ENCODE measurements at places on chromosomes 4 and X. TPM values are rescaled to one million over a fixed set of nuclear protein-coding genes. Genes with fewer than 3 reads are reported as not detected.

The HSD17B13 gene
- 0.22 TPM for total RNA-seq

The PNMA6F gene
- total RNA-seq = not detected

- DNase-seq = no peak
Observed at GRCh38 chr4:8478801-8479744, 38.5 kb downstream of the TRMT44 start.

DNA sequence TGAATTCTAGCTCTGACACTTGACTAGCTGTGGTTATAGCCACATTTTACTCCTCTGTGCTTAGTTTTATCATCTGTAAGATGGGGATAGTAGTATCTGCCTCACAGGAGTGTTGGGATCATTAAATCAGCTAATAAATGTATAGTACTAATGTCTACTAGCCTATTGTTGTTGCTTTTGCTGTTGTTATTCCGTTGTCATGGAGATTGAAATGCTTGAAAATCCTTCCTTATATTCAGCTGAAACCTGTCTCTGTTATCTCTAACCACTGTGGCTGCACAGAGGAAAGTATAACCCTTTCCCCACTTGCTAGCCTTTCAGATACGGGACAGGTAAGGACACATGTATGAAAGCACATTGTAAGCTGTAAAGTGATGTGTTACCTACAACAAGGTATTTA is 33.9 kb downstream of the CLCN5 start:
- no peak for DNase-seq

DNA sequence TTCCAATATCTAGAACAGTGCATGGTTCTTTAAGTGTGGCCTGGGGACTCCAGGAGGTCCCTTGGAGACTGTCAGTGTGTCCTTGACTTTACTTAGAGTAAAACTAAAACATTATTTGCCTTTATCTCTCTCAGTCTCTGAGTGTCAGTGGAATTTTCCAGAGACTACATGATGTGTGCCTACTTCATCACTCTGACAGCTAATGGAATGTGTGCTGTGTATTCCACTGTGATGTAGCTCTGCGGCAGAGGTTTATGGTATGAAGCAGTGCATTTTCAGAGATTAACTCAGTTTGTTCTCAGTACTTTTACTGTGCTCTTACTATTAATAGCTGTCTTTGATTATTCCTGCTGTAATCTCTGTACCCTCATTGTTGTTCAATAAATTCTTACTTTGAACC is 85.6 kb downstream of the MANBA start:
- DNase-seq = no peak

GRCh38 chrX:102833136-102833535 is 103.9 kb upstream of the RAB40AL start:
- no peak for DNase-seq

DNA sequence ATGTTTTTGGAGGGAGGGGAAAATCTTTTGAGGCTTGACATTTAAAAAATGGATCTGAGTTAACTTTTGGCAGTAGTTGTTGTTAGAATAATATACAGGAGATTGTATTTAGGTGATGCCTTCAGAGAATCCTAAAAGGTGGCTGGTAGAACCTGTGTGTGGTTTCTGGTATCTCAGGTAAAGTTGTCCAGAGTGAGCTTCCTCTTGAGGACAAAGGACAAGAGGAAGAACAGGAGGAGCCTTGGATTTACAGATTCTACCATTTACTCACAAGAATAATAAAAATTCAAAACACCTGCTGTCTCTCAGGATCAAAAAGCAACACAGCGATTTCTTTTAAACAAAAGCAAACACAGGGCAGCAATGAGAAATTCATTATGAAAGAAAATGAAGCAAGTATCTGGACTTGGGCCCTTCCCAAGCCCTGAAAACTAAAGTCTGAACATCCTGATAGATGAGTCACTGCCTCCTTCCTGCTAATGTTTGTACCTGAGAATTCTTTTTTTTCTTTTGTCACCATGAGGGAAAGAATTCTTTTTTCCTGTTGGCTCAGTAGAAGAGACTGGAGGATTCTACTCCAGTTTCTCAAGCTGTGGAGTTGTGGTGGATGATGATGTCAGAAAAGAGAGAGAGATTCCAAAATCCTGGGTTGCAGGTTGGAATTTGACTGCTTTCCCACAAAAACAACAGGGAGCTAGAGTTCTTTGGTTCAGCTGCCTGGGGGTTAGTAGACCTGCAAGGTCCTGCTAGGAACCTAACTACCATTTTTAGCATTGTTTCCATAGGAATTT is 31.5 kb upstream of the RAPGEF2 start:
- DNase-seq = no peak

DNA sequence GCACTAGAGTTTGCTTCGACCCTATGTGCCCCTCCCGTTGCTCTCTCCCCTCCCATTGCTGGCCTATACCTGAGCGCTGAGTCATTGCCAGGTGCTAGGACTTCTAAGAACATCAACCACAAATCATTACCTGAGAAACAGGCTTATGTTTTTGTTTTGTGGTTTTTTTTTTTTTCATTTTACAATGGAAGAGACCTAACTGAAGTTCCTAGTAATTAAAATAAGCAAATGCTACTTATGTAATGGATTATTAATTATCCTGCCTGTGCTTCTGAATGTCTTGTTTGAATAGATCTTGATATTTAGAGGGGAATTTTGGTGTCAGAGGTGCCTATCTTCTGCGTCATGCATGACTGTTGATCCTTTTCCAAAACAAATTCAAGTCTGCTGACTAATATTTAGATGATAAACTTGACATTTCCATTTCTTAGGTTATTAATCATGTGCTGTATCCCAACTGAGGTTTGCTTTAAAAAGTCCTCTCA is 275.4 kb upstream of the CPEB2 start:
- DNase-seq = no peak

GRCh38 chr4:18840481-18840880 is 818.9 kb upstream of the LCORL start:
- DNase-seq = no peak

DNA sequence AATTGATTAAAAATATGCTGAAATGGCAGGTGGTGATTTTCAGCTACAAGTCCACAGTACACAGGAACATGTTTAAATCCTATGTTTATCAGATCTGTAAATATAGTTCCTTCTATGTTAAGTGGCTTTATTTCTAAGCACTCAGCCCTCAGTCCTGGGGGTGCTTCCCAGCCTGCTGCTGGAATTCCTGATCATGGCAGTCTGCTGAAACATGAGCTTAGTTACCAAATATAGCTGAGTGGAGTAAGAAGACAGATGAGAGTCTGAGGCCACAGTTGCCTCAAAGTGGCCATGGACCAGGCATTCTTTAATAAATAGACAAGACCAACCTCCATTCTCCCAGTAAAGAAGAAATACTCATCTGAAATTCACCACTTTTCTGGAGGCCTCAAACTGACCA is 17.1 kb upstream of the DDX60 start:
- DNase-seq = peak; percentile 66

GRCh38 chrX:115978068-115978467 is 192.5 kb upstream of the AGTR2 start:
- DNase-seq = no peak

DNA sequence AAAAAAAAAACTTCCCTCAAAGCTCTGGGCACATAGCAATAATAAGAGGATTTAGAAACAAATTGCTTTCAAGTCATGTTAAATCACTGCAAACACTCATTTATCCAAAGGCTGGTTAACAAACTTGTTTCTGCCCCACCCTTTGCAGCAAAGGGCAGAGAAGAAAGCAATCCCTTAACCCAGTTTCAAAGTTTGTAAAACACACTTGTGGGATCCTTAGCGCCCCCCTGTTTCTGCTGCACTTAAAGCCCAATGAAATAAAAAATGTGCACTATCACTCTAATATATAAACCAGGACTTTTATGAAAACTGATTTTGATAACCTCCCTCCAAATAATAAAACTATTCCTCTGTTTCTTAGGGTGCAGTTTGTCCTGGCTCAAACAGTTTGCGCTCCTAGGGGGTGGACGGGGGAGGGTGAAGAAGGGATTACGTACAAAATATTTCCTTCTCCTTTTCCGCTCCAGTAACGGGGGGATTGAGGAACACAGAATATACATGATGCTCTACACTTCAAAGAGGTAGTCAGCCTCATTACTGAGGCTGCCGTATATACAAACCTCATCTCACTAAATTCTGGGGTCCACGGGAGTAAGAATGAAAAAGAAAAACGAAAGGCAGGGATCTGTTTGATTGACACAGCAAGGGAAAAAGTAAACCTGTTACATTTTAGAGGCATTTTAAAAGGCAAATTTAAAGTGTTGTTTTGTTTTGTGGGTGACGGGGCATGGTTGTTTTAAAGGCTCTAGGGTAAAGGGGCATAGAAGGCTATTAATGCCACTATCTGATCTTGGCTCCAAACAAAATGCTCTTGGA is 3.1 kb upstream of the PCDH10 start:
- no peak for DNase-seq

DNA sequence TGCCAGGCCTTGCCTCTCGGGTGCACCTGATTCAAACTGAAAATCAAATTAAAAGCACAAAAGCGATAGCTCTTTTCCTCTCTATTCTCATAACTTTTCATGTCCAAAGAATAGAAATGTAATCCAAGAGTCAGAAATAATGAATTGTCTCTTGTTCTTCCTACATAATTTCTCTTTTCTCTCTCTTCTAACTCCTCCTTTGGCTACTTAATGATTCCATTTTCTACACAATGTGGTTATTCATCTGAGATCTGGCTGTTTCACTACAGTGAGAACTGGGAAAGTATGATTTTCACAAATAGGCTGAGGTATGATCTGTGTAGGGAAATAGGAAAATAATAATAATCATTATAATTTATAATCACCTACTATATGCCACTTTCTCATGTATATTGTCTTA is 703.5 kb downstream of the PDHA2 start:
- no peak for DNase-seq

DNA sequence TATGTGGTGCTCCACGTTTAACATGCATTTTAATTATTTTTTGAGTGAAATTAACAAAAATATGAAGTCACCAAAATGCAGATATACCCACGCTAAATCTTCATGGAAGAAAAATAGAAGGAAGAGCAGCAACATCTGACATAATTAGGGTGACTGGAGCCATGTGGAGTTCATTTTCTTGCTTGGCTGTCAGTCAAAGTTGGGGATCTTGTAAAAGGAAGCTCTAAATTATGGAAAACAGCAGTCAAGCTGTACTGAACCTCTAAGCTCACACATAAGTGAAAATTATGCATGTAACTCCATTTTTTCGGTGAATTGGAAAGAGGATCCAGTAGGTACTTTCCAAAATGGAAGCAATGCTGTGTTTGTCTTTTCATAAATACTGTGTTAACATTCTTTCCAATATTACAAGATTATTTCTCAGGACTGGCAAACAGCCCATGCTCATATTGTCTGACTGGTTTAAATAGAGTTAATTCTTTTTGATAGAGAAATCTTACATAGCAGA is 9.7 kb upstream of the PDGFC start:
- DNase-seq = peak; percentile 47

DNA sequence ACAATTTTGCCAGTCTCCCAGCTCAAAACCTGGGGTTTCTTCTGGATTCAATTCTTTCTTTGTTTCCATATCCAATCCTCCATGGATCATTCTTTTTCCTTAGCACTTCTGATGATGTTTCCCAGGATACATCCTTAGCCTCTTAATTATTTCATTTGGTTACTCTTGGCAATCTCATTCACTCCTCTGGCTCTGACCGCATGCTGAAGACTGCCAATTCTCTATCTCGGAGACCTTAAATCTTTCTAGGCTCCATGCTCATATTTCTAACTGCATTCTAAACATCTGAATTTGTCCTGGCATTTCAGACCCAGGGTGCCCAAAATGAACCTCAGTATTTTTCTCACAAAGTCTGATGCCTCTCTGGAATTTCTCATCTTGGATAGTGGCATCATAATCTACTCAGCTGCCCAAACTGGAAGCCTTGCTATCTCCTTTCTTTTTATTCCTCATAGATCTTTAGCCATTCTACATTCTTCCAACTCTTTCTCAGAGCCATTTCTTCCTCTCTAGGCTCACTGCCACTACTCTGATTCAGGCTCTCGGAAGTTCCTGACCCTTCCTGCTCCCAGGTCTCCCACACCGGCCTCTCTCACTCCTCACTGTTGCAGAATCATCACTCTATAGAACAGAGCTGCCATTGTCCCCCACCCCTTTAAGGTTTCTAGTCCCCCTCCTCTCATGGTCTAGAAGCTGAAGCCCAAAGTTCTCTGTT is 290.2 kb downstream of the CAMK2D start:
- DNase-seq = no peak

- no peak for DNase-seq
Observed at GRCh38 chrX:113743069-113743468, 840.8 kb upstream of the HTR2C start.

DNA sequence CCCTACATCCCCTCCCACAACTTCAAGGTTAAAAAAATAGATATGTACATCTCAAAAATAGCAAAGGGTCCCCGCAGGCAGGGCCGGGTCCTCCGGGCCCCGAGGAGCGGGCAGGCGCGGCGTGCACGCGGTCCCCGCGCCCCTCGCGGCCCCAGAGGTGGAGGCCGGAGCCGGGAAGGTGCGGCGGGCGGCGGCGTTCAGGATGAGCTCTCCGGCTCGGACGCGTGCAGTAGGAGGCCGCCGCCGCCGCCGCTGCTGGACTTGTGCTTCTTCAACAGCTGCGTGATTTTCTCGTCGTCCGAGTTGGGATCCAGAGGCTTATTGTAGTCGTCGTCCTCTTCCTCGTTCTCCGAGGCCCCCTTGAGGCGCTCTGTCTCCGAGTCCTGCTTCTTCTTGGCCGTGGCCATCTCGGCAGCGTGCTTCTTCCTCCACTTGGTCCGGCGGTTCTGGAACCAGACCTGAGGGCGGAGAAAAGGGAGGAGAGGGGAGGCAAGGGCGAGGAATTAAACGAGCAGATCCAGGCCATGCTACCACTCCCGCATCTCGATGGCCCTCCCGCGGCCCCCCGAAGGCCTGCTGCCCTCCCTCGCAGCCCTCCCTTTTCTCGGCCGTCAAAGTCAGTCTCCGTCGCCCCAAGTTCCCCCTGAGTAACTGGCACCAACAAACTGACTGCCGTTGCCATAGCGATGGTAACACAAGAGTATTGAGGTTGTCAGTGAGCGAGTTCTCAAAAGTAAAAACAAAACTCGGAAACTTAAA is 5.8 kb downstream of the NKX6-1 start:
- peak; percentile 78 for DNase-seq

DNA sequence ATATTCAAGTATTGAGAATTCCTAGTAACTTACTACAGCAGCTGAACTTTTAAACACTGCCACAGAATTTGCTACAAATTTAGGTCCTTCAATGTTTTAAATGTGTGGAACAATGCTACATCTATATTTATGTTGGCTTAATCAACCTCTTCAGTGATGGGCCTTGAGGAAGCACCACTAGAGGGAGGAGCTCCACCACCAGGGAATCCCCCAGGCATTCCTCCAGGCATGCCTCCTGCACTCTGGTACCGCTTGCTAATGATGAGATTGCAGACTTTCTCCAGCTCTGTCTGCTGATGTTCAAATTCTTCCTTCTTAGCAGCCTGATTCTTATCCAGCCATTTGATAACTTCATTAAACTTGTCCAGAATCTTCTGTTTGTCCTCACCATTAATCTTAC is 190.8 kb downstream of the HTR2C start:
- no peak for DNase-seq

DNA sequence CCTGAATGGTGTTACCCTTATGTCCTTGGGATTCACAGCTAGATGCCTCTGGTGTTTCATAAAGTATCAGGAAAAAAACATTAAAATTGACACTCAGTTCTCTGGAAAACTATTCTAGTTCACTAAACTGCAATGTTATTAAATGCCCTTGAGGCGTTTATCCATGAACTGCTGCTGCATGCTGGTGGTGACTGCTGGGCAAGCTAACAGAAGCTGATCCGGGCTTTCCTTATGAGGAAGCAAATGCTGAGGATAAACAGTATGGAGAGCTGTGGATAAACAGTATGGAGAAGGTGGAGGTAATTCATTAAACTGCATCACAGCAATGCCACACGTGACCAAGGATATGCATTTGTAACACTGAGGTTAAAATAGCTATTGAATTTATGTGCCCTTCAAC is 227.0 kb downstream of the NR3C2 start:
- DNase-seq = peak; percentile 42

All from muscle of leg (tissue), 16 donors.